ENCODE measurements at places on chromosomes 4 and X.

GRCh38 chr4:69888336-69888735 is 28.4 kb upstream of the SULT1E1 start:
- no peak for DNase-seq

GRCh38 chr4:132981611-132982010 is 167.5 kb upstream of the PCDH10 start:
- no peak for DNase-seq

DNA sequence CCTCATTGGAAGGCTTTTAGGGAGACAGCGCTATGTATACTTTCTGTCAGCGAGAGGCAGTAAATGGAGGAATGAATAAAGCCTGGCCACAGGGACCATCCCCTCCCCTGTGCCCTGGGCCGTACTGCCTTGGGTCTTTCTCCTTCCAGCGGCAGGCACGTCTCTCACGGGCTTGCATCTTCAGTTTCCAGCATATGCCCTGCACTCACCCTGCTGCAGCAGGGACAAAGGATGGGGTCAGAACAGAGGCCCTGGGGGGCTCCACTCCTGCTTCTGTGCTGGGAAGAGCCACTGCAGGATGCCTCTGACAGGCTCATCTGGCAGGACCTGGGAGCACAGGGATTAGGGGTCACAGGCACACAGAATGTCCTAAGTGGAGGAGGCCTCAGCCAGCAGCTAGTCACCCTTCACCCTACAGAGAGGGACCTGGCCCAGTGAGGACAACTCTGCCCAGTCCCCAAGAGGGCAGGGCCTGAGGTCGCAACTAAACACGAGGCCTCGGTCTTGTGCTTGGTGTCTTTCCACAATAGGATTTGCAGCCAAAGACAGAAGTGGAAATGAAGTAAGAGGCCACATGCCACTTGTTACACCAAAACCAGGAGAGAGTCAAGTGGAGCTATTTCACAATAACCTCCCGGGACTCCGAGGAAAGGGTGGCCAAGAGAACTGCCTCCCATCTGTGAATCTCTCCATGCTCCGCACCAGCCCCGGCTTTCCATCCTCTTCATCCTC is 150.8 kb downstream of the AFAP1 start:
- DNase-seq, result no peak

GRCh38 chrX:21167011-21167410 is 207.2 kb upstream of the CNKSR2 start:
- DNase-seq, result no peak

GRCh38 chrX:132271311-132271778 is 52.1 kb upstream of the RAP2C start:
- DNase-seq, result no peak
